Fibroblast of lung (primary cell): ENCODE measurements at places on chromosomes 4 and X. TPM values are rescaled to one million over a fixed set of nuclear protein-coding genes. Genes with fewer than 3 reads are reported as not detected.

DNA sequence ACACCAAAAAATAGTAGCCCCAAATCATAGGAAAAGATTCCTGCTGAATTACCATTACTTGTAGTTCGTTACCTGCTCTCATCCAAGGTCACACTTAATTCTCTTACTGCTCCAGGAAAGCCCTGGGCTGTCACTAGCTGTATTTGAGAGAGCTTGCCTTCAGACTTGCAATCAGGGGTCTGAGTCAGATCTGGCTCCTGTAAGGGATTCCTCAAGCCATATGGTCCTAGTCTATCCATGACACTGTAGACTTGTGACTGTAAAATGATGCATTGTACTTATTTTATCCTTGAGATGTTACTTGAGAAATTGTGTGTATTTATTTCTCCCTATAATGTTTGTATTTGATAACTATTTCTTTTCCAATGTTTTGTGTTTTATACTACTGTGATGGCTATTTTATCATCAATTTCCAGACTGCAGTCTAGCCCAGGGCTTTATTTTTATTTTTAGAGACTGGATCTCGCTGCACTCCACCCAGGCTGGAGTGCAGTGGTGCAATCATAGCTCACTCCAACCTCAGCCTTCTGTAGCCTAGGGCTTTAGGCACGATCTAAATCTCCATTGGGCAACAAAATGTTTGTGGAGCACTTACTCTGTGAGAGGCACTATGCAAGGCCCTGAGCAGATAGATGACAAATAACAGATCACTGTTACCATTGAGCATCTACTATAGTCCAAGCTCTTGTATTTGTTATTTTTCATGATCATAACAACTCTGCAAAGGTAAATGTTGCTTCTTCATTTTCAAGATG is 24.2 kb downstream of the ERVMER34-1 start:
- no peak overlapping the region for H3K4me3 ChIP-seq
- H3K27me3 ChIP-seq: no peaks in the 10 kb centered on the region
- no peaks in the 10 kb centered on the region for H3K36me3 ChIP-seq
- no peak for DNase-seq

- no peaks in the 10 kb centered on the region for H3K27me3 ChIP-seq
- no peaks in the 10 kb centered on the region for H3K36me3 ChIP-seq
- no peak overlapping the region for H3K4me3 ChIP-seq
- H3K4me1 ChIP-seq: no peaks in the 10 kb centered on the region
- H3K27ac ChIP-seq: no peak overlapping the region
- peak; percentile 61 for DNase-seq
These were observed 33.4 kb upstream of the SRD5A3 start for GRCh38 chr4:55312489-55313101.

Gene SERPINA7
- not detected in 2 replicates for polyA plus RNA-seq

GRCh38 chr4:135515295-135515694 is 1313.7 kb upstream of the PABPC4L start:
- peak; percentile 44 for DNase-seq
- H3K4me1 ChIP-seq: no peaks in the 10 kb centered on the region
- no peak overlapping the region for H3K4me3 ChIP-seq
- no peaks in the 10 kb centered on the region for H3K27me3 ChIP-seq
- H3K36me3 ChIP-seq: no peaks in the 10 kb centered on the region
- no peak overlapping the region for H3K27ac ChIP-seq

DNA sequence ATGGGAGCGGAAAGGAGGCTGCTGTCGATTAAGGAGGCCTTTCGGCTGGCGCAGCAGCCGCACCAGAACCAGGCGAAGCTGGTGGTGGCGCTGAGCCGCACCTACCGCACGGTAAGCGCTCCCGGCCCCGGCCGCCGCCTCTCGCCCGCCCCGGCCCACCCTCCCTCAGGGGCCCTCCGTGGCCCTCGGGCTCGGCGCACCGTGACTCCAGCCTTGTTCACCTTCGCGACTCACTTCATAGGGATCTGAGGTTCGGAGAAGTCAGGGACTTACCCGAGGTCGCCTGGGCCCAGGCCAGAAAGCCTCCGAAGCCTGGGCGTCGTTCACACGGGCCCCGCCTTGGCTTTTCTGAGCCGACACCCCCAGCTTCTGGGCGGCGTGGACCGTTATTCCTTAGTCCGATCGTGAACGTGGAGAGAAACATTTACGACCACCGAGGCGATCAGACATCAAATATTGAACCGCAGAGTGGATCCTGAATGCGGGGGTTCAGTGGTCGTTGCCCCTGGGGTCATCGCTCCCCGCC is 362 bp downstream of the NCAPG start:
- H3K4me1 ChIP-seq: peaks cover 3% of the 10 kb centered on the region
- peak overlapping the region; percentile 76 for H3K27ac ChIP-seq
- H3K27me3 ChIP-seq: no peaks in the 10 kb centered on the region
- no peaks in the 10 kb centered on the region for H3K36me3 ChIP-seq
- DNase-seq: peak; percentile 23

Gene SCOC
- polyA plus RNA-seq: 57.4 and 72.3 TPM in 2 replicates

Gene ACSL4
- polyA plus RNA-seq: 103 and 209 TPM in 2 replicates

GRCh38 chr4:19803406-19803805 is 448.3 kb upstream of the SLIT2 start:
- H3K36me3 ChIP-seq: no peaks in the 10 kb centered on the region
- H3K4me3 ChIP-seq: no peak overlapping the region
- H3K27ac ChIP-seq: no peak overlapping the region
- H3K27me3 ChIP-seq: no peaks in the 10 kb centered on the region

DNA sequence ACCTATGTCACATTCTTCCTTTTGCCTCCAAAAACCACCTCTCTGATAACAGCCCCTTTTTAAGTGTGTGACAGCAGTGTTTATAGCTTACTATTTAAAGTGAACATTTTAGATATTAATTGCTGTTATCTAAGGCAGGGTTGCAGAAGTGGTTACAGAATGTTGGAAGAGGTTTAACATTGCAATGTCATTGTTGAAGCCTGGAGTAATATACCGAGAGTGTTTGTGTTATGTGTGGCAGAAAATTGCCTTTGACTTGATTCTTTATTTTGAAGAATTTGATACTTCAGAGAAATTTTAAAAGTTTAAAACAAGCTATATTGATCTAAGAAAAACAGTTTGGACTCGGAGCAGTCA is 37.1 kb downstream of the SMARCAD1 start:
- no peak for DNase-seq
- no peak overlapping the region for H3K27ac ChIP-seq
- peaks cover 4% of the 10 kb centered on the region for H3K36me3 ChIP-seq
- H3K4me1 ChIP-seq: no peaks in the 10 kb centered on the region
- H3K27me3 ChIP-seq: no peaks in the 10 kb centered on the region
- H3K4me3 ChIP-seq: no peak overlapping the region

Gene SMIM10L2A
- polyA plus RNA-seq: 0.01 and 0.02 TPM in 2 replicates

- no peak overlapping the region for H3K27ac ChIP-seq
- no peak overlapping the region for H3K4me3 ChIP-seq
- H3K27me3 ChIP-seq: no peaks in the 10 kb centered on the region
- H3K36me3 ChIP-seq: peaks cover 3% of the 10 kb centered on the region
These were observed 329.2 kb downstream of the ARHGAP10 start for GRCh38 chr4:148061141-148061481.
